ENCODE measurements at places on chromosomes 7 and 10.
A peak's percentile ranks its signal among the peaks of the same experiment; 100 is the strongest.

DNA sequence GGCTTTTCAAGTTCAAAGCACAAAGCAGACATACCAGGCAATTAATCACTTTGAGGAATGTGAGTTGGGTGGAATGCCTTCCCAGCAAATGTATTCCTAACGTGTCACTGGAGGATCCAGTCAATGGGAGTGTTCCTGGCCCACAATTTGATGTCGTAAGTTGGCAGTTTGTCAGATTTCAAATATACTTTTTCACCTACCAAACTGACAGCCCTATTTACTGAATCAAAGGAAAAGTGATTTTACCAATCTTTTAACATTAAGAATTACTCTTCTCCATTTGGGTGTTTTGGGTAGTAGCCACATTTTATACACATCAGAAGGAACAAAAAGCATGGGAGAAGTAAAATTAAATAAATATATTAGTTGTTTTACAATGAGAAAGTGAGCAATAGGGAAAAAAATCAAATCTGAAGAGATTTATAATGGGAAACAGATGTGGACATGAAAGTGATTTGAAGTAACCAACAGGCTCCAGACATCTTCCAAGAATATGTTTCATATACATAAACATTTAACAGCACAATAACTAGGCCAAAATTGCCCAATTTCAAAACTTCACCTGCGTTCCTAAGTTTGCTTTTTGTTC, 222.9 kb downstream of the MTERF1 start:
- no peak for DNase-seq

GRCh38 chr10:124336186-124336585, 82.5 kb downstream of the OAT start:
- DNase-seq = no peak

DNA sequence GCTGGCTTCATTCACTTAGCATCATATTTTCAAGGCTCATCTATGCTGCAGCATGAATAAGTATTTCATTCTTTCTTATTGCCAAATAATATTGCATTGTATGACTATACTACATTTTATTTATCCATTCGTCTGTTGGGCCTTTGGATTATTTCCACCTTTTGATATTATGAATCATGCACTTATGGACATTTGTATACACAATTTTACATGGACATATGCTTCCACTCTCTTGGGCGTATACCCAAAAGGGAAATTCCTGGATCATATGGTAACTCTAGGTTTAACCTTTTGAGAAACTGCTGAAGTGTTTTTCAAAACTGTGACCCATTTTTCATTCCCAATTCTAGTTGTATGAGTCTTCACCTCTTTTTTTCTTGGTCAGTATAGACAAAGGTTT, 80.3 kb upstream of the GNAI1 start:
- DNase-seq = no peak

GRCh38 chr10:44492678-44493077, 107.8 kb upstream of the CXCL12 start:
- DNase-seq = no peak

- no peak for DNase-seq
These were observed 42.9 kb upstream of the PDZD8 start for GRCh38 chr10:117418121-117418520.

DNA sequence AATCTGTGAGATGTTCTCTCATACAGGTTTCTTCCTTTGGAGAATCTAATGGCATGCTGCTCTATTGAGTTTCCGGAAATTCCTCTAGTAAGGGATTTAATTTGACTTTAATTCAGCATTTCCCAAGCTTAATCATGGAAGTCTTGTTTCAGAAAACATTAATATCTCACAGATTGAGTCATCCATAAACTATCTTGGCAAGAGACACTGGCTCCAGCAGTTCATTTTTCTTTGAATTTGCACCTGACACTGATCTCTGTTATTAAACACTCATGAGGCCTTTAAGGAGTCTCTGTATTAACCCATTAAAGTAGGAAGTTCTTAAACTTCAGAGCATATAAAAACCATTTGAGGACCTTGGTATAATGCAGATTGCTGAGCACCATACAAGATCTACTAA, 3.6 kb upstream of the ITGB8 start:
- no peak for DNase-seq

DNA sequence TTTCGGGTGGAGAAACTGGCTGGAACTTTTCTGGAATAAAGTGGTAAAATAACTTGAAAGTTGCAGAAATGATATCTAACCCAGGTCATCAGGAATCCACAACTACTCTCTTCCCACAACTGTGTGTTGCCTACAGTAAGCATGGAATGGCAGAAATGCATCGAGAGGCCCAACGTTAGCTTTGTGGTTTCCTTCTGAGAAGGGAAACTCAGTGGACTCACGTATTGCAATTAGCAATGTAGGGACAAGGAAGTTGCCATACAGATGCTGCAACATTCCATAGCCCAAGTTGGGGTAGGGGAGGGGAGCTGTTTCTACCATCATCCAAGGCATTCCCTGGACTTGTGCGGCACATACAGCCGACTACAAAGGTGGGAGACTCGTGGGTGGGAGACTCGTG, 1.9 kb downstream of the PON1 start:
- no peak for DNase-seq

GRCh38 chr10:34037499-34037898, 703.0 kb upstream of the NRP1 start:
- no peak for DNase-seq

DNA sequence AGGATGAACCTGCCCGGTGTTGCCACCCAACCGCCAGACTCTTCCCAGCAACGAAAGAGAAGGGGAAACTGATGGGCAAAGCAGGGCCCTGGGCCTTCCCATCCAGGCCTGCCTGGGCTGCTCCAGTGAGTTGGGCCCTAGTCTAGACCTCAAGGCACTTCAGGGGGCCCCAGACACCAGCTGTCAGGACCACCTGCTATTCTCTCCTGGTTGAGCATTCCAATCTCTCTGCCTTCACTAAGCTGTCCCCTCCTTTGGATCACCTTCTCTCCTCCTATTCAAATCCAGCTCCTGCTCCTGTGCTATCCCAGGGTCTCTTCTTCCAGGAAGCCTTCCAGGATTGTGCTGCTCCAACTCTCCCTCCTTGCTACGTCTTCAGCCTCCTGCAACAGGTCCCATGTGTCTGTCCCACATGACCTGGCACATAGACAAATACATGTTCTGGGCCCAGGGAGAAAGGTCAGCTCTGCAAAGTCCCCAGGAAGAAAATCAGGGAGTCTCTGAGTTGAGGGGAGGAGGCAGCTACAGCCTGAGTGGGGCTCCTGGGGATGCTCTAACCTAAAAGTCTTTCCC, 3.1 kb downstream of the STX1A start:
- no peak for DNase-seq

GRCh38 chr7:105101864-105102263, 87.9 kb downstream of the KMT2E start:
- no peak for DNase-seq

GRCh38 chr7:123231021-123232000, 31.5 kb upstream of the SLC13A1 start:
- DNase-seq = no peak

DNA sequence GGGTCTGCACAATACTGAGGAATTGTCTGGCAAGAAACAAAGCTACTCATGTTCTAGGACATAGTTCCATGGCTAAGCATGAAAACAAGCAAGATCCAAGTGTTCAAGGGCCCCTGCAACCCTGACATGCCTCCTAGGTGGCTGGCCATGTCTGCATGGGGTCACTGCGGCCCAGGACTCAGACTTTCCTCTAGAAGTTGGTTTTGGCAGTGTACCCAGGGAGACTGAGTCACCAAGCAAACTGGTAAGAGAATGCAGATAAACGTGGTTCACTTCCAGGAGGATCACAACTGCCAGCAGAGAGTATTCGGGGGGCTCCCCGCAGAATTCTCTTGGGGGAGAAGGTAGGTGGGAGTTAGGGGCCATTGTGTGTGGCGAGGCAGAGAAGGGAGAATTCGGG, 7.4 kb upstream of the PFKFB3 start:
- no peak for DNase-seq

- no peak for DNase-seq
These were observed 61.2 kb downstream of the SH2D4B start for GRCh38 chr10:80598951-80599350.

DNA sequence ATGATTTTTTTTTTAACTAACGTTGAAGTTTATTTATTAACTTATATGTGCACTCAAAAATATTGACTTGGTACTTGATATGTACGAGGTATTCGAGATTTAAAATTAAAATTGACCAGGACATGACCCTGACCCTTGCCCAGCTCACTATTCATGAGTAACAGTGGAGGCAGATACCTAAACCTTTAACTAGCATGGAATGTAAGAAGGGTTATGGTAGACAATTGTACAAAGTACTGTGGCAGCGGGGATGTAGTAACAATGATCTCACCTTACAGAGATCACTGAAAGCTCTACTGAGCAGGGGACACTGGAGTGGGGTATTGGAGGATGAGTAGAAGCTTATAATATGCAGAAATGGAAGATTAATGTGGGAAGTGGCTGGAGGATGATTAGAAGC, 60.8 kb downstream of the ADRA2A start:
- no peak for DNase-seq

DNA sequence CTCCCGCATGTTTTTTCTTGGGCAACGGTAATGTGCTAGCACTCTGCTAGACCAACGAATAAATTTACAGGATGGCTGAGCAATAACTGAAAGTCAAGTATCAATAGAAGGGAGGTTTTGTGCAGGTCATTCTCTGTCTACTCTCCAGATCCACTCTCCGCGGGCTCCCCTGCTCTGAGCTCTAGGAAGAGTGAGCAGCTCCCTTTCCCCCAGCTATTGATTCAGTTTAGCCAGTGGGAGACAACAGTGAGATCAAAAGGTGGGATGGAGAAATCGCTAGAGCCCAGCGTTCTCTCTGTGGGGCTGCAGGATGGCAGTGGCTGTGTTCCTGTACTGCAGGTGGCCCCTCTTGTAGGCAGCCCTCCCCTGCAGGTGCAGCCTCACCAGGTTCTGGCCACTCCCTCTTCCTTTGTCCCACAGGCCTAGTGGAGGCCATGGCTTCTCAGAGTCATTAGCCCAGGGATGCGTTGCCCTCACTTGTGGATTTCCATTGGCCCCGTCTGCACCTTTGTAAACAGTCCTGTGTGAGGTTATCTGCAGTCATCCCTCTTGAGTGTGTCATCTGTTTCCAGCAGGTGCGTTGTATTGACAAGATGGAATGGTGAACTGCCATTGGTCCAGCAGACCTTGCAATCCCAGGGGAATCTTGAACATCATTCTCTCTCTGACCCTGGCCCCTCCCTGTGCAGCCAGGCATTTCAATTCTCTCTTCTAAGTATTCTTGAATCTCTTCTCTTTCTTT, 11.1 kb downstream of the MSRB2 start:
- DNase-seq = no peak

DNA sequence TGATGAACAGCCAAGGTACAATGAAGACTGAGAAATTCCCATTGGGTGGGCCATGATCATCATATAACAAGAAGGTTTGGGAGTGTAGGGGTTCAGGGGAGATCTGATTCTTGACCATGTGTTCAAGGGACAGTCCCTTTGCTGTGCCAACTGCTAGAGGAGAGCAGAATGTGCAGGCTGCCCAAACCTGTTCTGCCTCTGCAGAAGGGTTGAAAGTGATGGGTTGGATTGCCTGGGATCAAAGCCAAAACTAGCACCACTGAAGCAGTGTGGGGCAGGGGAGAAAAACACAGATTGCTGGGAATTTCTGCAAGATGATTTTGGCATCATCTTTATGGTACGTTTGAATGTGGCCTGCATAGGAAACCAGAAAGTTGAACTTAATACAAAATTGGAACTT, 303.9 kb downstream of the OTUD1 start:
- DNase-seq = no peak

GRCh38 chr10:121595806-121596688, 2.2 kb downstream of the FGFR2 start:
- DNase-seq = no peak

- DNase-seq = no peak
These were observed 410.6 kb downstream of the KCNMA1 start for GRCh38 chr10:77226853-77227565.

DNA sequence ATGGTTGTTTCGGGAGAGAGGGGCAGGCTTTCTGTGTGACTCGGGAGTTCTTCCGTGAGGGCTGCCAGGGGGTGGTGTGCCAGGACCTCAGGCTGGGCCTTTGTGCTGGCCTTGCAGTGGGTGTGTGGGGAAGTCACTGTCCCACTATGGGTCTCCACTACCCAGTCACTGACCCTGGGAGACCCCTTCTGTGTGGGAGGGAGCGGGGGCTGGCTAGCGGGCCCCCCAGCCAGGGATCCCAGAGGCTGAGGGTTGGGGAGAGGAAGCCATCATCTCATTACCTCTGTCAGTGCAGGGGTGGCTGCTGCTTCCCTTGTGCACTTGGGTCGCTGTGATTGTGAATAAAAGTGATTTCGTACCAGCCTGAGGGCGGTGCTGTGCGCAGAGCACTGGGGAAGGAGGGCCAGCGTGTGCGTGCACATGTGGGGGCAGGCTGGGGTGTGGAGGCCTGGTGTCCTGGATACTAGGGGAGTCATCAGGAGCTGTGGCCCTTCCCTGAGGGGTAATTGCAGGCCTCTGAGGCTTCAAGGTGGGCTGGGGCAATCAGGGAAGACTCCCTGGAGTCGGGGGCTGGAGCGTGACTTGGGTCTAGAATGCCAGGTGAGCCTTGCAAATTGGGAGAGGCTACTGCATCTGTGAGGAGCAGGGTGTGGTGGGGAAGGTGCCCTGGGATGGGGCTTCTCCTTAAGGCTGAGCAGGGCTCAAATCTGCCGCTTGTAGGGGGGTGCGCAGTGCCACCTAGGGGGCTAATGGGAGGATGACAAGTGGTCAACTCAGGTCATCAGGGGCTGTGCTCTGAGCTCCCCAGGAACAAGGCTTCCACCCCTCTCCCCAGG, 98.9 kb downstream of the NEURL1 start:
- peak; percentile 15 for DNase-seq

Measured in stimulated activated CD4-positive, alpha-beta T cell treated with anti-CD3 and anti-CD28 coated beads, Interleukin-15, amount 100 ng/mL, for 1 hour (primary cell).